ENCODE measurements at places on chromosomes 6 and 20.

- no peak for DNase-seq
These were observed 140.9 kb downstream of the RNF144B start for GRCh38 chr6:18527836-18528743.

DNA sequence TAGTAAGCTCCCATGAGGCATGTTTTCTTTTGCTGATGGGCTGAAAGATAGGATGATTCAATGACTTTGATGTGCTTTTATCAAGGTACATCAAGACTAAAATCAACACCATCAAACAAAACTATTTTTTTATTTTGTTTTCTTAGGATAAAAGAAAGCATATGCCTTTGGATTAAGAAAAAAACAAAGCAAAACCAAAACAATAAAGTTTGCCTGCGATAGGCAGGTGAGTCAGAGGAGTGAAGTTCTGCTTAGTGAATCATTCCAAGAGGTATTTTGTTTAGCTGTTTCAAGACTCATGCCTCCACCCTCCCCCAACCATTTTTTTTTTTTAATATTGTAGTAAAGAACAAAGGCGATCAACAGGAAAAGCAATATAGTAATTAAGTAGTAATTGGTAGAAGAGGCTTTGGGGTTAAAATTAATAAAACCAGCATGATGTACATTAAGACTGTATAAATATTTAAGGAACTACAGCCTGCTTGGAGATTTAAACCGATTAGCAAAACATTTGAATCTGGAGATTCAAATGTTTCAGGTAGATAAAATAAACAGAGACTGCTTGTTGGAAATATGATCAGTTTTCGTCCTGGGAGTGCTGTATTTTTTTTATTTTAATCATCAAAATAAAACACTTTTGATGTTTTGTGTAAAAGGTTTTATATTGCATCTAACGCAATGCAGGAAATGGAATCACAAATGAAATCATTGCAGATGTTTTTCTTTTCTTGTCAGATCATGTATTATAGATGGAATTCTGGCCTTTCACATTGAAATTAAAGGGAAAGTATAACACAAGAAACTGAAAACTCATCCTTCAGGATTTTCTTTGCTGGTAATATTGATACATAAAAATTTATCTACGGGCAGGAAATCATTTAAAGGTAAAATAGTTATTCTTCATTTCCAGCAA lies 482.3 kb upstream of the MANEA start:
- DNase-seq = no peak

- DNase-seq = no peak
These were observed 172.8 kb downstream of the LINC00237 start for GRCh38 chr20:20933142-20933958.

DNA sequence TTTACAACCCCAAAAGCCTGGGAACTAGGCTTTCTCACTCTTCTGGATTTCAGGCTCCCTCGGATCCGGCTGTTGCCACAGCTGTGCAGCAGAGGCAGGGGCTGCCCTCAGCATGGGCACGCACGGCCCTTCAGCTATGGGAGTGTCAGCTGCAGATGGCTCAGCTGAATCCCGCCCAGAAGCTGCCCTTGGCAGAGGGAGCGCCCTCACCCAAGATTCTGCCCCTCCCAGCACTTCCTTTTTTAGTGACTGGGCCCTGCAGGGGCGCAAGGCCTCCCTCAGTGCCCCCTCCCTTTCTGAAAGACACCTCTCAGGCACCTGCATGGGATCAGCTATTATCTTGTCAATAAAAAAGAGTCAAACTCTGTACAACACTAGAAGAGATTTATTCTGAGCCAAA lies 67.9 kb upstream of the THBS2 start:
- no peak for DNase-seq

GRCh38 chr6:168695701-168696100 lies 254.7 kb downstream of the SMOC2 start:
- DNase-seq = no peak

DNA sequence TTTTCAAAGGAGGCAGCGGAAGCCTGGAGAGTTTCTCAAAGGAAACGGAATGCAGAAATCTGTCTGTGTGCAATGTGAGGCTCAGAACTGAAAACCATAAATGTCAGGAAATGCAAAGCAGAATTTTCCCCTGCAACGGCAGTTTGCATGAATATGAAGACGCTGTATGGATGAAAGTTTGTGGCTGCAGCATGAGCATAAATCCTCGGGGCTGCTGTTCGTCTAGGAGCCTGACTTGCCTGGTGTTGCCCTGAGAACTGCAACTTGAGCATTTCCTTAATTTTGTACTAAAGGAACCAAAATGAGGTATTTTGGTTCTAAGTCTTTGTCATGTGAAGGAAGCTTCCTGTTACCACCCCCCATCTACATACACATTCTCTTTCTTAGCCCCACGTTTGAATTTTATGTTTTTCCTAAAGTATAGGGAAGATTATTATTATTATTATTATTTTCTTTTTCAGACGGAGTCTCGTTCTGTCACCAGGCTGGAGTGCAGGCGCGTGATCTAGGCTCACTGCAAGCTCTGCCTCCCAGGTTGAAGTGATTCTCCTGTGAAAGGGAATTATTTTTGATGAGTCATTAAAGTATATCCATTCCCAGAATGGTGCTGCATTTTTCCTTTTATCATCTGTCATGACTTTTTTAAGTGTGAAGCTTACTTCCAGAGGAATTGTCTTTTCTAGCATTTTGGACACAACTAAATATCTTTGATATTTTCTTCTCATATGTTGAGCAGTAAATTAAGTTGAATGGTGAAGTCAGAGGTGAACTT lies 33.1 kb downstream of the MTHFD1L start:
- DNase-seq = no peak

- DNase-seq = no peak
These were observed 57.6 kb upstream of the CCN6 start for GRCh38 chr6:111996144-111996865.

- DNase-seq = no peak
These were observed 14.5 kb upstream of the BCAS1 start for GRCh38 chr20:54084727-54085388.

GRCh38 chr6:125913864-125914351 lies 42.7 kb upstream of the HINT3 start:
- no peak for DNase-seq

DNA sequence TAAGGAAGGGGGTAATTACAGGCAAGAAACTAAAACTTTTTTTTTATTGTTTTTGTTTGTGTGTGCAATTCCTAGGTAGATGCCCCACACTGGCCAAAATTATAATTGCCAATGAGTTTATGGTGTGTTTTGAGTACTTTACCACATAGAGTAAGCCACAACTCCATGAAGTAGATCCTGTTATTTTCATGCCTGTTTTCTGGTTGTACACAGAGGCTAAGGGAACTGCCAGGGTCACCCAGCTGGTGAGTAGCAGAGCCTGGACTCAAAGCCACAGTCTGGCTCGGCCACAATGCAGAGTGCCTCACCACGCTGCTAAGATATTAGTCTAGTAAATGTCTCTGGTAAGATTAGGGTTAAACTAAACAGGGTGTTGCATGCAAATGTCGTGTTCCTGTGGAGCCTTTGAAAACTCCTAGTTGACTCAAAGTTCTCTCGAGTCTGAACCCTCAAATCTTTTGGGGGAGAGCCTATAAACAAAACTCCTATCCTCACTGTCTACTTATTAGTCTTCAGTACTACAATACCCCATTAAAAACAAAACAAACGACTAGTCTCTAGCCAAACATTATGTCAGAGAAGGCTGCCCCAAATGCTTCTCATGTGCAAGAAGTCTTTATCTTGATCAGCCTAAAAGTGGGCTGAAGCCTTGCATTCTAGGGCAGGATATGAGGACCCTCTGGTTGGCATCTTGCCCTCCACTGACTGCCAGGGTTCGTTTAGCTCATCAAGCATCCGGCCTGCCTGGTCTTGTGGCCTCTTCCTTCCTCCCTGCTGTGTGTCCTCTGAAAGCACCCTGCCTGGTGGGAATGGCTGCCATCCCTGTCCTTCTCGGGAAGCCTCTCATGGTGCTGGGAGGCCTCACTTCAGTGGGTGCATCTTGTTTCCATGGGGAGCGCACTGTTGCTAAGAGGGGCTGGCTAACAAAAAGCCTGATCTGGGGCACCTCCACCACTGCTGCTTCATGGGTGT lies 4.2 kb downstream of the DUSP22 start:
- no peak for DNase-seq

GRCh38 chr6:116133453-116133852 lies 7.5 kb upstream of the COL10A1 start:
- no peak for DNase-seq

DNA sequence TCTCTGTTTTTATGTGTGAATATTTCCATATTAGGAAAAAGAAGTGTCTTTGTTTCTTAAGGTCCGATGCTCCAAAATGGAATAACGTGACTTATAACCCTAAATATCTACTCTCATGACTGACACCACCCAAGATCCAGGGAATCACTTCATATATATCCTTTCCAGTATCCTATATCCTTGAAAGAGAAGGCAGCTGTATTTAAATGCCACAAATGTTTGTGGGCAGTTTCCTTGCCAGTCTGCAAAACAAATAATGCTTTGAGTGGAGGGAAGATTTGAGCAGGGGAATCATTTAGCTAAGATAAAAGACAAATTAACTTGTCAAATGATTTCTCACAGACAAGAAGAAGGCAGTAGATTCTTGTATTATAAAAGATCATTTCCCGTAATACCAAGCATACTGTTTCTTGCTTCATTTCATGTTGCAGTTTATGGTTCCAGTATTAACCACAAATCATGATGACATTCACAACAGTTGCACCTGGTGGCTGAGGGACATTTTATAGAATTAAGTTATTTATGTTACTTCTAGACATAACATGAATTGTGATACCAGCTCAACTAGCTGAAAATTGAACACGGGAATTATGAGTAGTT lies 30.0 kb upstream of the FABP7 start:
- DNase-seq = no peak

DNA sequence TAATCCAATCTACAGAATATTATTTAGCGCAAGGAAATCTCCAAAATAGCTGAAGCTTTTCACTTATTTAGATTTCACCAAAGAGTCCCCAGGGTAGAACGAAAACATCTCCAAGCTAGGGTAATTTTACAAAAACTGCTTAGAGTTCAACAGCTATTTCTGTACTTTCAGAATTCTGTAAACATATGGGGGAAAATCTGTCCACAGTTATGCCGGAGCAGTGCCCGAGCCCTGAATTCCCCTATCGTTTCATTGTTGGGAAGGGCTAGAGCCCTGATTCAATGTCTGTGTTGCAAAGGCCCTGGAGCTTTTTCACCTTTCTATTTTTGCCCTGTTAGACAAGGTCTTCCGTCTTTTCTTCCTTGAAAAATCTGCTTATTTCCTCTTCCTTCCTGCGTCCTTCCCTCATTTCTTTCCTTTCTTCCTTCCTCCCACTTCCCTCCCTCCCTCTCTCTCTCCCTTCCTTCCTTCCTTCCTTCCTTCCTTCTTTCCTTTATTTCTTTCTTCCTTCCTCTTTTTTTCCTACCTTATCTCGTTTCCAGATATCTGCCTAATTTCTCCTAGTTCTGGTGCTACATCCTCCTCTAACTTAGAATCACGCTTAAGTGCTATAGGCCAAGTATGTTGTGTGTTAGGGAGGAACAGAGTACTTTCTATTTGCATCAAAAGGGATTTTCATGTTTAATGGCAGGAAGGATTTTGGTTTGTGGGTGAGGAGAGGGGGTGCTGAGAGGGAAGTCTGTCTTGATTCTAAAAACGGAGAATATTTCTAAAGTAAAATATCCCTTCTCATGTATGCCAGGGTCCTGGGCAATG lies 122.5 kb upstream of the BMP2 start:
- DNase-seq = no peak

GRCh38 chr6:168133687-168134559 lies 54.9 kb upstream of the FRMD1 start:
- DNase-seq = no peak

DNA sequence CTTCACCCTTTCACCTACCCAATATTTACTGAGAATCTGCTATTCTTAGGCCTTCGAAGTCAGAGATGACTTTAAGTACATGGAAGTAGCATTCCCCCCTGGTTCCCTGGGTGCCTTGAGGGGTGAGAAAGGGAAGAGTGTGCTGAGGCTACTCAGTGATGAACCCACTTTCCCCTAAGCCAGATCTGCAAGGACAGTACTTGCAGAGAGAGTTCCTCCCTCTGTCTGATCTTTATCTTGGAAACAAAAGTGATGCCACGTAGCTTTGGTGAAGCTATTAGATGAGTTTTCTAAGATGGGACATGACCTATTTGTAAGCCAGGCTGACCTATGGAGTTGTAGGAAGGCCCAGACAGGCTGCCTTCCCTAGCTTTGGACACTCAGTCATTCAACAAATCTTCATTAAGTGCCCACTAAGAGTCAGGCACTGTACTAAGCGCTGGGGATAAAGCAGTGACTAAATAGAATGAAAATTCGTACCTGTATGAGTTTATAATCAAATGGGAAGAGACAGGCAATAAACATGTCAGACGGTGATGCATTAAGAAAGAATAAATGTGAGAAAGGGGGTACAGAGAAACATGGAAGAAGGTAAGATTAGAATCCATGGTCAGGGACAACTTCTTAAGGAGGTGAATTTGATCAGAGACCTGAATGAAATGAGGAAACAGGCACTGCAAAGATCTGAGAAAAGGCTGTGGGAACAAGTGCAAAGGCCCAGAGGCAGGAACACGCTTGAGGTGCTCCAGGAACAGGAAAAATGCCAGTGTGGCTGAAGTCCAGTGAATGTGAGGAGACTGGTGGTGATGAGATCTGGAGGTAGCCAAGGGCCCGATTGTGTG lies 42.2 kb downstream of the BCL2L1 start:
- no peak for DNase-seq

- no peak for DNase-seq
These were observed 669 bp upstream of the TMEM30A start for GRCh38 chr6:75285283-75285639.

DNA sequence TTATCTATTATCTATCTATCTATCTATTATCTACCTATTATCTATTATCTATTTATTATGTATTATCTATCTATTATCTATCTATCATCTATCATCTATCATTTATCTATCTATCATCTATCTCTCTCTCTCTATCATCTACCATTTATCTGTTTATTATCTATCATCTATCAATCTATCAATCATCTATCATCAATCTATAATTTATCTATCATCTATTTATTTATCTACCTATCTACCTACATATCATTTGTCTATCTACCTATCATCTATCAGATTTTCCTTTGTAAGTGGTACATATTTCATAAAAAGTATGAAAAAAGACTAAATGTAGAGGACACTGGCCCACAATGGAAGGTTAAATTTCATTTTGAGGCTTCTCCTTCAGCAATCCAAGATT lies 212.1 kb upstream of the EXOC2 start:
- DNase-seq = no peak

All from KG1 (cell line).